NCI-H345 (cell line): ENCODE measurements at places on chromosomes 5 and 9.

- no peak for DNase-seq
Measured at GRCh38 chr9:23537192-23538066, 288.6 kb downstream of the ELAVL2 start.

- no peak for DNase-seq
Measured at GRCh38 chr5:107538331-107538730, 132.4 kb downstream of the EFNA5 start.

DNA sequence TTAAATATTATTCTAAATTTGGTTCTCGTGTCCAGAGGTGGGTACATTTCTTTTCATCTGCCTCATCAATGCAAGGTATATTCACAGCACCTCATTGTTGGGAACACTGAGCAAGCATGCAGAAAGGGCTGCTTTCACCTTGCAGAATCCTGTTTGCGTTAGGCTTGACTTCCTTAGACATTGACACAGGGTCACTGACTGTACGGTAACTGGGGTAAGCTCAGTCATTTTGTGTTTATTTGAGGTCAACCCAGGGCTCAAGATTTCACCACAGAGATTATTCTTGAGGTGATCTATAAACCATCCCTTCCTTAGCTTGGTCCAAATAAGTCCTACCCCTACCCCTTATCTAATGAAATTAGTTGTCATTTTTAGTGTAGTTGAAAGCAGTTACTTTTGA lies 1.7 kb upstream of the PTPDC1 start:
- no peak for DNase-seq

DNA sequence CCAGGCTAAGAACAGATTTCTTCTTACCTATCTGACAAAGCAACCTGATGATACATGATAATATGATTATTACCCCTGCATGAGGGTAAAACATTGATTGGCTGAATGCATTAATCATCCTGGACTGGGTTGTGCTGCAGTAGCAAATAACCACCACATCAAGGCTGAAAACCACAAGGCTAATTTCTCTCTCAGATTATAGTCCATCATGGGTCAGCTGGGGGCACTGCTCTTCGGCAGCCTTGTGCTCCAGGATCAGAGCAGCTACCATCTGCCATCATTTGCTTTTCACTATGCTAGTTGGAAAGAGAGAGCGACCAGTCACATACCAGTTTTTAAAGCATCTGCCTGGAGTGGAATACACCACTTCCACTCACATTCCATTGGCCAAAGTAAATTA lies 383.5 kb downstream of the RASEF start:
- no peak for DNase-seq

- no peak for DNase-seq
Measured at GRCh38 chr9:129172816-129173215, 5.2 kb downstream of the IER5L start.

DNA sequence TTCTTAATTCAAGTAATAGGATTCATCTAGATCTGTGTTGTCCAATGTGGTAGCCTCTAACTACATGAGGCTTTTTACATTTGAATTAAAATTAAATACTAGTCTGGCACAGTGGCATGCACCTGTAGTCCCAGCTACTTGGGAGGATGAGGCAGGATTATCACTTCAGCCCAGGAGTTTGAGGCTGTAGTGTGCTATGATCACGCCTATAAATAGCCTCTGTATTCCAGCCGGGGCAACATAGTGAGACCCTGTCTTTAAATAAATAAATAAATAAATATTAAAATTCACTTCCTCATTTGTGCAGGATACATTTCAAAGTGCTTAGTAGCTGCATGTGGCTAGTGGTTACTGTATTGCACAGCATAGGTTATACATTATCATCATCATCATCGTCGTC lies 91.8 kb downstream of the UBE2R2 start:
- no peak for DNase-seq

DNA sequence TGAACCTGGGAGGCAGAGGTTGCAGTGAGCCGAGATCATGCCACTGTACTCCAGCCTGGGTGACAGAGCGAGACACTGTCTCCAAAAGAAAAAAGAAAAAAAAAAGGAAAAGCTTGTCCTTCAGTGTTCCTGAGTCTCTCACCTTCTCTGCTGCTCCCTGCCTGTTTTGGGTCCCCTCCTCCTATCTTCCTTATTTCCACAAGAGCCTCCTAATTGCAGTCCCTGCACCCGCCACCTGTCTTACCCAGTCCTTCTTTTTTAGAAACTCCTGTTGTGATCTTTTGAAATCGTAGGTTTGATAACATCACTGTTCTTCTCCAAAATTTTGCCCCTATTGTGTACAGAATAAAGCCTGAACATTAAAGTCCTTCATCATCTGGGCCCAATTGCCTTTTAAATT lies 234.9 kb downstream of the SH3GL2 start:
- DNase-seq = no peak

DNA sequence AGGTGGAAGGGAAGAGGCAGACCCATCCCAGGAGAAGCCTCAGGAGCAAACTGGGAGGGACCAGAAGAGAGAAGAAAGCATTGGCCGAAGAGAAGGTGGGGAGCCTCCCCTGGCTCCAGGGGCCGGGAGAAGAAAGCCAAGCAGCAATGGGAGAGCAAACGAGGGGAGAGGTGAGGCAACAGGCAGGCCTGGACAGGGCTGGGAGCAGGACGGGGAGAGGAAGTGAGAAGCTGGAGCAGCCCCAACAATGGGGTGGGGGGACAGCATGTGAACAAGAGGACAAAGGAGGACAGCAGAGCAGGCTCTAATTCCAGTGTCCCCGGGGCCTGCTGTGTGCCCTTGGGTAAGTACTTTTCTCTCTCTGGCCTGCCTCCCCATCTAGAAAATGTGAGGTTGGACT lies 115.3 kb downstream of the PSD2 start:
- no peak for DNase-seq

DNA sequence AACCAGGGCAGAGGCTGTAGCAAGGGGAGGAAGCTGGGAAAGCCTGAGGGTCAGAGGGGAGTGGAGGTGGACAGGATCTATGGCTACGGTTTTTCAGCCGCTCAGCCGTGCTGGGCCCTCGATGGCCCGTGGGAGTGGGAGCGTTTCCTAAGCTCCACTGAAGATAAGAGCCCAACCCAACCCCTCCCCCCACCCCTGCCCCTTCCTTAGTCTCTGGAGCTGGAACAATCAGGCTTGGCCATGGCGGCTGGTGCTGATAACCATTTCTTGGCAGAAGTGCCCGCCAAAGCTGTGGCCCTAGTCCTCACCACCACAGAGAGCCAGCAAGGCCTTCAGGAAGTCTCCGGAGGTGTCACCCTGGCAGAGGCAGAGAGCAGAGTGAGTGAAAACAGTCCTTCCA lies 20.3 kb upstream of the TNIP1 start:
- no peak for DNase-seq

GRCh38 chr9:22041775-22042174 lies 32.7 kb upstream of the CDKN2B start:
- DNase-seq = peak; percentile 5

- DNase-seq = peak; percentile 49
Measured at GRCh38 chr9:109498195-109499092, at the start of gene PTPN3. Gene PTPN3 (minus strand): TSS chr9:109498307. CDS start chr9:109463434, 34,873 bp downstream.

DNA sequence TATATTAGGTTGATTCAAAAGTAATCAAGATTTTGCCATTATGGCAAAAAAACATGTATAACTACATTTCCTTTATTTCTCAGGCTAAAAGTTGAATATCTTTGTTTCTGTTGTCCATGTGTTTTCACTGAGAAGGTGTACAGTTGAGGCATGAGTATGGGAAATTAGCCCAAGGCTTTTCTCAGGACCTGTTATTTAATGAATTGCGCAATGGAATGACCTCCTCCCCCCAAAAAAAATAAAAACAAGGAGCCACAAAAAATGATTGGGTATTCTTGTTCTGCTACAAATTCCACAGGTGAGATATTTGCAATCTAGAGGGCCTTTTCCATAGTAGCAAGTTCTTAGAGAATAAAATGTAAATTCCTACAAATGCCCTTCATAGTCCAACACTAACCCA lies 186.8 kb downstream of the TRPM3 start:
- no peak for DNase-seq

DNA sequence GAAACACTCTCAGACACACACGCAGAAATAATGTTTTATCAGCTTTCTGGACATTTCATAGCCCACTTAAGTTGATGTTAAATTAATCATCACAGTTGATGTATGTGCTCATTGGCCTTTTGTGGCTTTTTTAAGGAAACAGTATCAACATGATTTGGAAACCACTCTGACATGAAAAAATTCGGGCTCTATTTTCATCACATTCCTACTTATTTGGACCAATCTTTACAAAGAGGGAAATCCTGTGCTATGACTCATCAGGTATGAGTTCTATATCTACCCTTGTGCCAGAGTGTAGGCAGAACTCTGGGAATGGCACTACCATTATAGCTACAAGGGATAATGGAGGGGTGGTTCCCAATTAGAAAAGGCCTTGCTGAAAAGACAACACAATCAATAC lies 388.4 kb upstream of the PTGER4 start:
- DNase-seq = no peak

DNA sequence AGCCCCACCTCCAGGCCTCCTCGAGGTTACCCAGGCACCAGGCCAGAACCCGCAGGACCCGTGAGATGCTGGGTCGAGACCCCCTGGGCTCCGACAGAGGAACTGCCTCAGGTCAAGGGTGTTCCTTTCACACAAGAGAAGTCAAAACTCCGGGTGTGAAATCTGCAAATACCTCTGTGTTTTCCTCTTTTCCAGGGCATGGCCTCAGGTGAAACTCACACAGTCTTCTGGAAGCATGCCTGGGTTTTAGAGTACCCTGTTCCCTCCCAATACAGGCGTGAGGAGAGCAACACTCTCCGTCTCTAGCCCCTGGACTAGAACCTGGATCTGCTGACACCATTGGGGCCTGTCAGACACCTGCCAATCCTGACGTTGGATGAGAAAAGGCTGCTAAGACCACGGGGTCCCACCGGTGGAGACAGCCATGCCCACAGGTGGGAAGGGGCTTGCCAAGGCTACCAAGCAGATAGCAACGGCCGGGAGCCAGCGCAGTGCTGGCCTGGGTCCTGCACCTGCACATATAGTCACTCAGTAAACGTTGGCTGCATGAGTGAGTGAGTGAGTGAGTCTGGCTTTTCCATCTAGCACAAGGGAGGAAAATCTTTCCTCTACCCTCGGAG lies 182.0 kb upstream of the PPP1R26 start:
- no peak for DNase-seq

GRCh38 chr9:108664309-108665255 lies 191.2 kb downstream of the ACTL7B start:
- DNase-seq = peak; percentile 13

DNA sequence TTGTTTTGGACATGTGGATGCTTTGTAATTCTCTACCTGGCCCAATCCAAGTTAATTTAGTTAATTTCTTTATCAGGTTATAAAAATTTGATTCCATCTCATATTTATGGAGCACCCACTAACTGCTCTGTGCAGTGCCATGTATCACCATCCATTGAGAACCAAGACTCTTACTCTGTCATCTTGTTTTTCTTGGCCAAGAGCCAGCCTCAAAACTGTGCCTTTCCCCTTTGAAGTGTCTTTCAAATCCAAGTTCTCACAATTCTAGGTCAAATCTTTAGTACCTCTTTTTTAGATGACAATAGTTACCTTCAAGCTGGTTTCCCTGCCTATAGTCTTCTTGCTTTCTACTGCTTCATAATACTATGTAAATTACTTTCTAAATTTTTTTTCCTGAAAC lies 3.2 kb downstream of the COMMD10 start:
- no peak for DNase-seq

- no peak for DNase-seq
Measured at GRCh38 chr5:28156981-28157380, 1118.6 kb upstream of the CDH9 start.

GRCh38 chr5:120254385-120254784 lies 209.7 kb upstream of the PRR16 start:
- no peak for DNase-seq

GRCh38 chr5:37940931-37941623 lies 101.2 kb upstream of the GDNF start:
- no peak for DNase-seq

DNA sequence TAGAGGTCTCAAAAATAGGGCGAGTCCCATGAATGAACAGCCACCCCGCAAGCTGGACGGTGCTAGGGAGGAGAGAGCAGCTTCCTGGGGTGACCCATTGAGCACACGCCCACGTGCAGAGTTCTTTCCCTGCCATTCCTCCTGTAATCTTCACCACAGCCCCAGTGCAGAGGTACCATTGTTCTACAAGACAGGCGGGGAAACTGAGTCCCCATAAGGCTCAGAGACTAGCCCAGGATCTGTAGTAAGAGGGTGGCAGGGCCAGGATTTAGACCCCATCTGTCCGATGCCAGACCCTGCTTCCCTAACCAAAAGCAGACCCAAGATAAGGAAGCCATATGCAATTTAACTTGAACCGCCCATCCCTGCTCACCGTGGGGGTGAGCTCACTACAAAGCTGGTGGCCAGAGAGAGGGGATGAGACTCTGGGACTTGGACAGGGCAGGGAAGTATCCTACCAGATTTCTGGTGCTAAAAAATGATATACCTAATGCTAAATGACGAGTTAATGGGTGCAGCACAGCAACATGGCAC lies 36.7 kb upstream of the ORM1 start:
- no peak for DNase-seq

- DNase-seq = no peak
Measured at GRCh38 chr9:72983056-72983455, 30.2 kb upstream of the ALDH1A1 start.

DNA sequence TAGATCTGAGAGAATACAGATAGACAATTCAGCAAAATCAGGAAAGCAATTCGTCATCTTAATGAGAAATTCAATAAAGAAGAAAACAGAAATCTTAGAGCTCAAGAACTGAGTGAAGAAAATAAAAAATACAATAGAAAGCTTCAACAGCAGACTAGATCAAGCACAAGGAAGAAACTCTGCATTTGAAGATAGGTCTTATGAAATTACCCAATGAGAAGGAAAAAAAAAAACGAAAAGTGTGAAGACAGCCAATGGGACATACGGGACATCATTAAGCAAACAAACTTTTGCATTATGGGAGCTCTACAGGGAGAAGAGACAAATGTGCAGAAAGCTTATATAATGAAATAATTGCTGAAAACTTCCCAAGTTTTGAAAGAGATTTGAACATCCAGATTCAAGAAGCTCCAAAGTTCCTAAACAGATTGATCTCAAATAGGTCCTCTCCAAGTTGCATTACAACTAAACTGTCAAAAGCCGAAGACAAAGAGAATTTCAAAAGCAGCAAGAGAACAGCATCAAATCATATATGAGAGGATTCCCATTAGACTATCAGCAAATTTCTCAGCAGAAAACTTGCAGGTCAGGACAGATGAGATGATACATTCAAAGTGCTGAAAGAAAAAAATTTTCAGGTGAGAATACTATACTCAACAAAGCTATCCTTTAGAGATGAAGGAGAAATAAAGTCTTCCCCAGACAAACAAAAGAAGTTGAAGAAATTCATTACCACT lies 10.8 kb upstream of the RLN2 start:
- DNase-seq = no peak

GRCh38 chr5:173327948-173328843 lies at the start of gene STC2:
Gene STC2 (minus strand): TSS chr5:173328414. CDS start chr5:173328193, 221 bp downstream.
- peak; percentile 93 for DNase-seq
